ENCODE measurements at places on chromosomes 12 and 14.

DNA sequence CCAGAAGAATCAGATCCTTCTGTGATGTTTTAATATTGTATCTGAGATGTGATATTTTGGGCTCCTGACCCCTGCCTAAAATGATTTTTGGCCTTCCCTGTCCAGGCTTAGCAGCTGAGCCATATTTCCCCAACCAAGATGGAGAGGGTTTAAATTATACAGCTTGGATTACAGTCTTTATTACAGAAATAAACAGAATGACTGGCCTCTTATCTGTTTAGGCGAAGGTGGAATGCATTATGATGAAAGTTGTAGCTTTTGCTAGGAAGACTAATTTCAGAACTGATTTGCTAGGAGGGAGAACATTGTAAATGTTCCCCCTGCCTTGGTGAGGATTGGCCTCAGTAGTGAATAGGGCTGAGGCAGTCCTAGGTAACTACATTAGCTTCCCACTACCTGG is 23.3 kb downstream of the BMAL2 start:
- DNase-seq = no peak
- no peak overlapping the region for H3K4me3 ChIP-seq
- no peaks in the 10 kb centered on the region for H3K27me3 ChIP-seq
- H3K36me3 ChIP-seq = no peaks in the 10 kb centered on the region
- H3K4me1 ChIP-seq = no peaks in the 10 kb centered on the region

DNA sequence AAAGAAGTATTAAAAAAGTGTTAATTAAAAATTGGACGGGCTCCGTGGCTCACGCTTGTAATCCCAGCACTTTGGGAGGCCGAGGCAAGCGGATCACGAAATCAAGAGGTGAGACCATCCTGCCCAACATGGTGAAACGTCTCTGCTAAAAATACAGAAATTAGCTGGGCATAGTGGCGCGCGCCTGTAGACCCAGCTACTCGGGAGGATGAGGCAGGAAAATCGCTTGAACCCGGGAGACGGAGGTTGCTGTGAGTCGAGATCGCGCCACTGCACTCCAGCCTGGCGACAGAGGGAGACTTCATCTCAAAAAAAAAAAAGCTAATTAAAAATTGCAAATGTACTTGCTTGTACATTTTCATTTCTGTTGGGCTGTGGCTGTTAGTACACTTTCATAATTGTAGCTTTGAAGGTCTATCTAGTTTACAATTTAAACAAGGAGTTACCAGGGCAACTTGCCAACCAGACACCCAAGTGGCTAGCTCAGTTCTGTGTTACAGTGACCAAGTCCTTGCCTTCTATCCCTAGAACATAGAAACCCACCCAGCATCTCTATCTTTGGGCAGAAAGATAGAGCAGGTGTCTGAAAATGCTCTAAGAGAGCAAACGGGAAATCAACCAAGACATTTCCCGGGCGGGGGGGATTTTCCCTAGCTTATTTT is 1.2 kb downstream of the COA8 start:
- H3K27ac ChIP-seq = peak overlapping the region; percentile 86
- peaks cover 22% of the 10 kb centered on the region for H3K4me1 ChIP-seq
- no peaks in the 10 kb centered on the region for H3K27me3 ChIP-seq

GRCh38 chr14:43041976-43042375 is 1435.3 kb downstream of the LRFN5 start:
- no peaks in the 10 kb centered on the region for H3K27me3 ChIP-seq
- H3K27ac ChIP-seq = no peak overlapping the region
- H3K4me3 ChIP-seq = no peak overlapping the region
- H3K36me3 ChIP-seq = no peaks in the 10 kb centered on the region
- no peak for DNase-seq
- no peaks in the 10 kb centered on the region for H3K4me1 ChIP-seq

DNA sequence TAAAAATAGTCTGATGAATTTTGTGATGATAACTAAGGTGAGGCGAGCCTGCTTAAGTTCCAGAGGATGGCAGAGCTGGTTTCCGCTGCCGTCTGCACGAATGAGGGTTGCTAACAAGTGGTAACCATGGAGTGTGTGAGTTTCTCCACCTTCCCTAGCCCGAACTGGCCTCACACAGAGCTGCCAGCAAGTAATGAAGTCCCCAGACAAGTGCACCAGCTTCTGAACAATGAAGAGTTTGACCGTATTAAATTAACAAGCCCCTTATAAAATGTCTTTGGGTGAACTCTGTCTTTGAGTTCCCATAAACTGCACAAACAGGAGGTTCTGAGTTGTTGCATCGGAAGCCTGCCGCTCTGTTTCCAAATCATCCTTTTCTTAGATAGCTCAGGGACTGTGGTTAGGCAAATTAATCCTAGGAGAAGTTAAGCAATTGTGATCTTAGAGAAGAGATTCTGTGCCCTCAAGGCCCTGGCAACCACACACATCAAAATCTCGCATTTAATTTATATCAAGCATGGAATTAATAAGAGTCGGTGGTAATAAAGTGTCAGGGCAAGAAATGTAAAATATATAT is 274.1 kb upstream of the DAAM1 start:
- no peaks in the 10 kb centered on the region for H3K36me3 ChIP-seq
- no peaks in the 10 kb centered on the region for H3K27me3 ChIP-seq
- no peak overlapping the region for H3K4me3 ChIP-seq
- H3K4me1 ChIP-seq = no peaks in the 10 kb centered on the region
- DNase-seq = no peak

GRCh38 chr14:34539407-34540180 is at the start of gene EAPP:
TSS of gene EAPP (minus strand) at chr14:34539701. CDS start at chr14:34539628, 73 bp downstream.
- H3K36me3 ChIP-seq = peaks cover 5% of the 10 kb centered on the region
- peak within 1 kb of the TSS; percentile 92 for H3K4me3 ChIP-seq
- no peaks in the 10 kb centered on the region for H3K27me3 ChIP-seq
- DNase-seq = peak; percentile 69
- H3K4me1 ChIP-seq = 0 out of 2 replicates have a peak, but pooled peaks cover 4% of the 10 kb centered on the region

- H3K36me3 ChIP-seq = no peaks in the 10 kb centered on the region
- DNase-seq = no peak
- no peak overlapping the region for H3K4me3 ChIP-seq
- H3K27me3 ChIP-seq = no peaks in the 10 kb centered on the region
- peaks cover 44% of the 10 kb centered on the region for H3K4me1 ChIP-seq
These were observed 6.6 kb upstream of the KRT18 start for GRCh38 chr12:52942066-52942900.
